ENCODE measurements at places on chromosomes 2 and 18.

DNA sequence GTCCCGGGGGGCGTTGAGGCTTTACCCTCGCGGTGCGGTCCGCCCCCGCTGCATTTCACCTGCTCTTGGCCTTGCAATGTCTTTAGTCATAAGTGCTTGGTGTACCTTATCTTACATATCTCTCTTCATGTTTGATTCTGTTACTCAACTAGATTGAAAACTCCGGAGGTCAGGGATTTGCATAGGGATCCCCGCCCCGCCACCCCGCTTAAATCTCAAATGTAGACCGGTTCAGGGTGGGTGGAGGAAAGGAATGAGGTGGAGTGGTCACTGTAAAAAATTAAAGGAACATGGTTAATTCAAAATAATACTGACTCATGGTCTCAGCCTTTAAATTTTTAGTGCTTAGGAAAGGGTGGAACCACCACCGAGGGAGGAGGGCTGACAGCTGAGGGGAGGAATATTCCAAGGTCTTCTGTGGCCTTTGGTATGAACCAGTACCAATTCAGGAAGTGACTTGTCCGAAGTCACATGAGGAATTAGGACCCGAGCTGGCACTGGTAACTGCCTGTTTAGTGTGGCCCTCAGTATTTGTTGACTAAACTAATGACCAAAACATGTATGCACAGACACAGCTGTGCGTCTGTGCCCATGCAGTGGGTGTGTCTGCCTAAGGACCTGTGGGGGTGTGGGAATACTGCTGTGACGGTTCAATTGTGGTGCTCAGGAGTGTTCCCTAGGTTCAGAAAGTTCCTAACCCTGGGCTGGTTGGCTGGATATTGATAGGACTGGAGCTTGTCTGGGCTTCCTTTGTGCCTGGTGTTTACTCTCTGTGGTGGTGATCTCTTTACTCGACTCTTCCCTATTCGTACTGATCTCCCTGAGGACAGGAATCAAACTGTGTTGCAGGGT, 1.0 kb downstream of the PLEKHB2 start:
- peak; percentile 7 for DNase-seq

GRCh38 chr2:207091928-207092327, 73.8 kb downstream of the KLF7 start:
- no peak for DNase-seq

- no peak for DNase-seq
These were observed 8.4 kb downstream of the FAP start for GRCh38 chr2:162234620-162235462.

DNA sequence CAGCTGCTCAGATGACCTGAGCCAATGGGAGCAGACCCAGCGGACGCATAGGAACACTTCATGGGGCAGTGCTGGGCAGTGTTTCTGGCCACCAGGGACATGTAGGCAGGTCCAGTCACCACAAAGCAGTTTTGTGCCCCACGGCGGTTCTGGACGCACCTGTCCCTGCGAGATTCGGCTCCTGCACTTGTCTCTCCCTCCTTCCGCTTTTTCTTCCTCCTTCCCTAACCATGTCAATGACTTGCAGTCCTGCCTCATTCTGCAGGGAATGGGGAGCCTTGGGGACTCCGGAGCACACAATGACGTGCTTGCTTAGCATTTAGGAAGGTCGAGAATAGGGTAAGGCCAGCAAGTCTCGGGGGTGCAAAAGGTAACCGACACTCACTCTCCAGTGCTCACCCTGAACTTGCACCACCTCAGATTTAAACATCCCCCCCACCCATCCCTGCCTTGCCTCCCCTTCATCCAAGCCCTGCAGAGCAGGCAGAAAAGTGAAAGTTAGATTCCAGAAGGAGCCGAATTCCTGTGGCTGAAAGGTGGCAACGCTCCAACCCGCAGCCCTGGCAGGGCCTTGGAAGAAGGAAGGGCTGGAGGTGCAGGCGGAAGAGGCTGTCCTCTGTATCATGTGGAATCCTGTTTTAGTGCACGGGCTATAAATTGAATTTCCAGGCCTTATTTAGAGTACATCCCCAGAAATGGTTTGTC, 40.5 kb upstream of the ATG16L1 start:
- no peak for DNase-seq

- no peak for DNase-seq
These were observed 14.5 kb upstream of the SEH1L start for GRCh38 chr18:12933327-12933726.

GRCh38 chr18:29969876-29970275, 1072.7 kb downstream of the DSC3 start:
- no peak for DNase-seq

GRCh38 chr2:174572556-174572955, 25.0 kb downstream of the WIPF1 start:
- no peak for DNase-seq

Data from activated CD4-positive, CD25-positive, alpha-beta regulatory T cell treated with anti-CD3 and anti-CD28 coated beads, Interleukin-2, amount 50 U/mL, for 16 hours (primary cell).